RPMI7951 (cell line): ENCODE measurements at places on chromosomes 11 and 22. TPM values are rescaled to one million over a fixed set of nuclear protein-coding genes. Genes with fewer than 3 reads are reported as not detected.

Gene NAALAD2
- total RNA-seq: 0.24 and 0.59 TPM in 2 replicates

Gene SLC29A2
- total RNA-seq: 0.39 and 1.4 TPM in 2 replicates

Gene TMEM45B
- total RNA-seq: not detected in 2 replicates

Gene MISFA
- 0.60 TPM in 1 of 2 replicates, not detected in the other for total RNA-seq

Gene ART1
- not detected in 2 replicates for total RNA-seq

Gene ELF5
- 3.2 and 4.2 TPM in 2 replicates for total RNA-seq

Gene CXCR5
- total RNA-seq: not detected in 2 replicates

Gene KIAA1671
- total RNA-seq: 7.7 and 8.7 TPM in 2 replicates

Gene RAB3IL1
- total RNA-seq: 0.84 and 1.7 TPM in 2 replicates

Gene VSTM5
- not detected in 2 replicates for total RNA-seq

Gene CRYBB2
- total RNA-seq: not detected in 2 replicates

Gene TSSK2
- total RNA-seq: not detected in 2 replicates

Gene CCDC89
- total RNA-seq: not detected in 2 replicates

Gene MRGPRX4
- not detected in 2 replicates for total RNA-seq

Gene LRRC74B
- total RNA-seq: under 0.01 TPM in 1 of 2 replicates, not detected in the other

Gene OR52B2
- total RNA-seq: not detected in 2 replicates

Gene HEPN1
- not detected in 2 replicates for total RNA-seq

Gene ARHGAP42
- 9.4 and 11.4 TPM in 2 replicates for total RNA-seq

Gene RBMXL2
- 0.12 TPM in 1 of 2 replicates, not detected in the other for total RNA-seq

Gene RTN4R
- 0.12 and 0.39 TPM in 2 replicates for total RNA-seq

Gene C22orf15
- total RNA-seq: not detected in 2 replicates

Gene TRIM51
- not detected in 2 replicates for total RNA-seq

Gene SAA4
- total RNA-seq: not detected in 2 replicates

Gene TNKS1BP1
- total RNA-seq: 21.9 and 24.8 TPM in 2 replicates

Gene GNG3
- not detected in 2 replicates for total RNA-seq

Gene SUN2
- total RNA-seq: 47.8 and 69.2 TPM in 2 replicates

Gene ATG2A
- 6.6 and 7.2 TPM in 2 replicates for total RNA-seq

Gene CNTF
- total RNA-seq: 1.8 and 3.0 TPM in 2 replicates

Gene MMP8
- 3.3 and 4.4 TPM in 2 replicates for total RNA-seq

Gene THY1
- total RNA-seq: 949 and 1,053 TPM in 2 replicates

Gene CDCA5
- 41.7 and 45.7 TPM in 2 replicates for total RNA-seq

Gene RAB39A
- 0.68 and 1.1 TPM in 2 replicates for total RNA-seq

Gene ANKK1
- total RNA-seq: 0.20 and 0.24 TPM in 2 replicates

Gene UBE2L6
- total RNA-seq: 57.7 and 62.9 TPM in 2 replicates

Gene MAJIN
- total RNA-seq: not detected in 2 replicates

Gene SLC22A12
- not detected in 2 replicates for total RNA-seq

Gene CSF2RB
- not detected in 2 replicates for total RNA-seq

Gene IRAG1
- 15.4 and 23.8 TPM in 2 replicates for total RNA-seq

Gene PLAAT2
- not detected in 2 replicates for total RNA-seq

Gene SLC37A2
- 153 and 174 TPM in 2 replicates for total RNA-seq

Gene B3GAT1
- not detected in 2 replicates for total RNA-seq

Gene DMC1
- 0.12 and 0.20 TPM in 2 replicates for total RNA-seq
